ENCODE measurements at places on chromosomes 7 and 10.

GRCh38 chr7:6323967-6324701, 51.7 kb upstream of the CYTH3 start:
- DNase-seq: no peak

- no peak for DNase-seq
Observed at GRCh38 chr10:70695241-70696030, 23.1 kb downstream of the ADAMTS14 start.

DNA sequence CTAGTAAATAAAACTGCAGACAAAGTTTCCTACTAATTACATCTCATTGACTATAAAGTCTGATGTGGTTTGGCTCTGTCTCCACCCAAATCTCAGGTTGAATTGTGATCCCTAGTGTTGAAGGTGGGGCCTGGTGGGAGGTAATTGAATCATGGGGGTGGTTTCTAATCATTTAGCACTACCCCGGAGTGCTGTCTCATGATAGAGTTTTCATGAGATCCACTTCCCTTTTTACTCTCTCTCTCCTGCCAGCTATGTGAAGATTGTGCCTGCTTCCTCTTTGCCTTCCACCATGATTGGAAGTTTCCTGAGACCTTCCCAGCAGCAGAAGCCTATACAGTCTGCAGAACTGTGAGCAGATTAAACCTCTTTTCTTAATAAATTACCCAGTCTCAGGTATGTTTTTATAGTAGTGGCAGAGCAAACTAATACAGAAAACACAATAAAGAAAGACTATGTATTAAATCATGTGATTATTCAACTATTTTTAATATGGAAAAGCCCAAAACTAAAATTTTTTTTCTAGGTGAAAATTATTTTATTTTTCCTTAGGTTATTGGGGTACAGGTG, 232.1 kb downstream of the FZD1 start:
- no peak for DNase-seq

DNA sequence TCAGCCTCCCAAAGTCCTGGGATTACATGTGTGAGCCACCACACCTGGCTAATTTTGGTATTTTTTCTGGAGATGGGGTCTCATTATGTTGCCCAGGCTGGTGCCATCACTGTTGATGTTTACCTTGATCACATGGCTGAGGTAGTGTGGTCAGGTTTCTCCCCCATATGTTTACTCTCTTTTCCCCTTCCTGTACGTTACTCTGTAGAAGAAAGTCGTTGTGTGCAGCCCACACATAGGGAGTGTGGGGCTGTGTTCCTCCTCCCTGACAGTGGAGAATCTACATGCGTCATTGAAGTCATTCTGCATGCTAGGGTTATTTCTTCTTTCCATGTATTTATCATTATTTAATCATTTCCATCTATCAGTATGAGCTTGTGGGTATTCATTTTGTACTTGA, 16.3 kb upstream of the ORAI2 start:
- DNase-seq: no peak

DNA sequence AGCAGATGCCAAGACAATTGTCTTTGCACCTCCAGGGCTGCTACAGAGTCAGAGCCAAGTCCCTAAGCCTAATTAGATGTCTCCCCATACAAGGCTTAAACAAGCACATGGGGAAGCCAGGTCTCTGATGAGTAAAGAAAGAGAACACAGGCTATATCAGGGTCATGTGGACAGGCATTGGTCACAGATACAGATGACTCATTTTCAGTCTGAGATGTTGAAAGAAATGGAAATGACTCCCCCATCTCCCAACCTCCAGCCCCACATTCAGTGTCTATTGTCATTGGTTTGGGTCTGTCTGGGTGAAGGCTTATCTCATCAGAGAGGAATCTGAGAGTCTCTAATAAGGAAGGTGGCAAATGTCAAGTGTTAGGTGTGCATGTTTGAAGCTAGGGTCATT, 290.1 kb upstream of the KIAA1217 start:
- no peak for DNase-seq

GRCh38 chr10:43796781-43797180, 148.1 kb upstream of the ZNF32 start:
- no peak for DNase-seq

- no peak for DNase-seq
Observed at GRCh38 chr7:111855161-111855841, 293.0 kb upstream of the IMMP2L start.

GRCh38 chr7:151139071-151139790, 28.3 kb downstream of the GBX1 start:
- DNase-seq: no peak

DNA sequence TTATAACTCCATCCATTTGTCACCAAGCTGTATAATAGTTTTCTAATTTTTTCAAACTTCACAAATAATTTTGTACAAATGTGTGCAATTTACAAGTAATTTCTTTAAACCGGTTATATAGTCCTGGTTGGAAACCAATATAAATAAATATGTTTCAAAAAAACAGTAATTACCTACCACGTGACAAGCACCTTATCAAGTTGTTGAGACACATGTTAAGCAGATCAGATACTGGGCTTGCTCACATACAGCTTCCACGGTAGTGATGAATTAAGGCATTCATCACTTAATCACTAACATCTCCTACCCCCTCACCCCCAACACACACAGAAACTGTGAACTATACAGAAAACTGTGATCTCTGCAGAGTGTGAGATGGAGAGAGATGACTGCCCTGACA, 630.0 kb upstream of the MBL2 start:
- no peak for DNase-seq

DNA sequence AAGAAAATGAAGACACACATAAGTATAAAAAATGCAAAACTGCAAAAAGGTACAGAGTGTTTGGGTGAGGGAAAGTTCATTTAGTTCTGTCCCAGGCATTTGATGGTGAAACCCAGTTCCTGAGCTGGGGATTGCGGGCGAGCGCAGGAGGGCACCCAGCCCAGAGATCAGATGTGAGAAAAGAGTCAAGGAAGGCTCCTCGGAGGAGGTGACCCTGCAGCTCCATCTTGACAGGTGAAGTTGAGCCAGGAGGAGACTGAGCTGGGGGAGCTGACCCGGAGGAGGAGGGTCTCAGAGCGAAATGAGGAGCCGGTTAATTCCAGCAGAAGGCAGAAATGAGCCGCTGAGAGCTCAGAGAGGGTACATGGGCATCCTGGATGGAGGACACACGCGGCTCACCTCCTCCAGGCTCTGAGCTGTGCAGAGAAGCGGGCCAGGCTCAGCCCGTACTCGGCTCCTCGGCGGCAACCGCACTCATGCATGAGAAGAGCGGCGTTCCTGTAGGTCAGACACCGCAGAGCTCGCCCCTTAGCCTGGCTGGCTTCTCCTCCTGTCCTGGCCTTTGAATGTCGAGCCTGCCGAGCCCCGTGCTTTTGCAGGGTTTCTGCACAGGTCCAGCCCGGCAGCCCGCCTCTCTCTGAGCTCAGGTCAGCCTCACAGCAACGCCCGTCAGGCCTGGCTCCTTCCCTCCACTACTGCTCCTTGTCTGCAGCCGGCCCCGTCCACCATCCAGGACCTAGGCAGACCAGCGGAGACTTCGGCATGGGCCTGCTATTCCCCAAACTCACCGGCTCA, 9.5 kb upstream of the RAMP3 start:
- no peak for DNase-seq

DNA sequence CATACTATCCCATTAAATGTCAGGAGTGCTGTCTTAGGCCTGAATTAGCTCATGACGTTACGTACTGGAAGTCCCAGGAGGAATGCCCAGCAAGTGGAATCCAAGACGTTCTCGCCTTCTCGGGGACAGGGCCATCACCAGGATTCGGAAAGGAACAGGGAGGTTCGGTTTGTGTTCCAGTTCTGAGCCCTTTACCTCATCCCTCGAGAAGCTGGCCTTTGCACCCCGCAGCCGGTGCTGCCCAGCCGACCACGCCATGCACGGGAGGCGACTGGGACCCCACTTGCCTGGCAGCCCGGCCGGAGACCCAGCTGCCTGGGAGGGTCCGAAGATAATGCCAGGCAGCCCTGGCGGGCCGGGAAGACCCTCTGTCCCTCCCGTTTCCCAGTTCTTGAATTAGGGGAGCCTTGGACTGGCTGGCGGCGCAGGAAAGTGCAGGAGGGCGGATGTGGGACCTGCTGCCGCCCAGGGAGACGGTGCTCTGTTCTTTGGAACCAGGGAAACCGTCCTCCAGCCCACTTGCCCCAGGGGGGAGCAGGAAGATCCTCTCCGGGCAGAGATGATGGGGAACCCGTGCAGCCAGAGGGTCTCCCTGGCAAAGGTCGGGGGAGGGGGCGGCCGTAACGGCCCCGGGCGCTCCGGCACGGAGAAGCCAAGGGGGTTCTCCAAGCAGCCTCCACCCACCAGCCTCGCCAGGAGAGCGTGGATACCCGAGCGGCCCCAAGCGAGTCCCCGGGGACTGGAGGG, 671 bp upstream of the CHST3 start:
- DNase-seq: no peak

GRCh38 chr10:48574817-48575380, 30.0 kb downstream of the ARHGAP22 start:
- DNase-seq: no peak

DNA sequence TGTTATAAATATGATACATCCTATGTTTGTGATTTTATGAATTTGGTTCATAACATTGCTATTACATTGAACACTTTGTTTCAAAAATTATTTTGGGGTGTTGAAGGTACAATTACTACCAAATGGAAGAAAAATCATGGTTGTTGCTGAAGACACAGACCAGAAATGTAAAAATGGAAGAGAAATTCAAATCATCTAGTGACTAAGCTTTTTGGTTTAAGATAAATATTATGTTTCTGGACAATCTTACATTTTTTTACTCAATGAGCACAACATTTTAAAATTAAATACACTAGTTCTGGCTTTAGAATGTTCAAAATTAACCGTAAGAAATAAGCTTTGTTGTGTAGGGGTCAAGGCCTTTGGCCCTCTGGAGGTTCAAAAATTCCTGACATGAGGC, 82.7 kb downstream of the GNAT3 start:
- DNase-seq: no peak

DNA sequence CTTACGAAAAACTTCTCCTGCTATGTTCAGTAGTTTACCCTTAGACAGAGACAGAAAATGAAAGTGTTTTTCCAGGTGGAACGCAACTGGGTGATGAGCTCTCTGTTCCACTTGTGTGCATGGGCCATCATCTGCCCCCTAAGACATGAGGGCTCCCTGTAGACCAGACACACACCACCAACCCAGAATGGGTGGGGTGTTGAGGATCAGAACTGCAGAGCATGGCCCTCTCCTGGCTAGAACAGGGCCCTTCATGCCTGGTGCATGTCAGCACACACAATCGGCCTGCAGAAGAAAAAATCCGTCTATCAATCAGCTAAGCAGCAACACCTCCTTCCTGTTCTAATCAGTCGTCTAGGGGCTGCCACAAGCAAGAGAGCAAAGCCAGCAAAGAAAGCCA, 186.2 kb upstream of the INHBA start:
- DNase-seq: no peak

- DNase-seq: no peak
Observed at GRCh38 chr7:26279405-26279804, 12.3 kb upstream of the SNX10 start.

DNA sequence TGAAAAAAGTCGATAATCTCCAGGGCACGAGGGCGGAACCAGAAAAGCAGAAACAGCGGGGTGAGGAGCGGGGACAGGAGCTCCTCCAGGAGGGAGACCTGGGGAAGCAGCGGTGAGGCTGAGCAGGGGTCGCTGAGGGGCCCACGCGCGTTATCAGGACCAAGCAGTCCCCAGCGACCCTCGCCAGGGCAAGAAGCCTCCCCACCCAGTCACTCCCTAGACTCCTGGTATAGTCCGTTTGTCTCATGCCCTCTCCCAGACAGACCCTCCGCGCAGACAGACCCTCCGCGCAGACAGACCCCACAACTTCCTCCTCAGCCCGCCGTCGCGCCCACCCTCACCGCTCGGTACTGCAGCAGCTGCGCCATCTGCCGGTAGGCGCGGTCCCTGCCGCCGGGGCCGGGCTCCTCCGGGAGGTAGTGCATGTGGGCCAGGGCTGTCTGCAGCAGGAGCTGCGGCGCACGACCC, 6.3 kb downstream of the ATG9B start:
- DNase-seq: peak; percentile 79

GRCh38 chr7:143901332-143901667, 676 bp downstream of the TCAF1 start:
- no peak for DNase-seq

GRCh38 chr7:79337717-79338116, 115.8 kb downstream of the MAGI2 start:
- DNase-seq: no peak

DNA sequence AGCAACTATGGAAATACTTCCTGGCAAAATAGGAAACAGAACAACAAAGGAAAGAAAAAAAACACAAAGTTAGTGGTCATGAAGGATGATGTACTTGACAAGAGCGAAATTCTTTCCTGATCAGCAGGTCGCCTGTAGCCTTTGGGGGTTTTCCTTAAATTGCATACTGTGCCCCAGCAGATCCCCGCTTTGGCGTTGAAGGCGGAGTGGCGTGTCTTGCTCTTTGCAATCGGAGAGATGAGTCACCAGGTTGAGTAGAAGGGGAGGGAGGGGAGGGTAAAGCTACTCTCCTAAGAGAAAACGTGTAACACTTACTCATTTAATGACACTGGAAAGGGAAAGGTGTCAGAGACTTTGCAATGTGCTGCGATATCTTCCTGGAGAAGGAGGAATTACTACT, 587.2 kb downstream of the SORCS1 start:
- DNase-seq: no peak

DNA sequence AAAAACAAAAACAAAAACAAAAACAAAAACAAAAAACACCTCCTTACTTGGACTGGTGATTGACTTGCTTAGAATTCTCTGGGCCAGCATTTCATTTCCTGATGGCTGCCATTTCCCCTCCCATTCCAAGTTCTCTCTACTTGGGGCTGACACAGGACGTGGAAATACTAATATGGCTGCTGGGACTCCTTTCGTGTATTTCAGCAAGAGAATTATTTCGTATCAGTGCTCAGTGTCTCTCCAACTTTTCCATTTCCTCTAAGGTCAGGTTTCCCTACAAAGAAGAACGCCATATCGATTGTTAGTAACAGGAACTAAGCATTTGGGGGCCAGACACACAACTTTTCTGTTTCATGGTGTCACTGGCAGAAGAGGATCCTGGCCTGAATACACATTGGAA, 22.5 kb upstream of the VAX1 start:
- no peak for DNase-seq

DNA sequence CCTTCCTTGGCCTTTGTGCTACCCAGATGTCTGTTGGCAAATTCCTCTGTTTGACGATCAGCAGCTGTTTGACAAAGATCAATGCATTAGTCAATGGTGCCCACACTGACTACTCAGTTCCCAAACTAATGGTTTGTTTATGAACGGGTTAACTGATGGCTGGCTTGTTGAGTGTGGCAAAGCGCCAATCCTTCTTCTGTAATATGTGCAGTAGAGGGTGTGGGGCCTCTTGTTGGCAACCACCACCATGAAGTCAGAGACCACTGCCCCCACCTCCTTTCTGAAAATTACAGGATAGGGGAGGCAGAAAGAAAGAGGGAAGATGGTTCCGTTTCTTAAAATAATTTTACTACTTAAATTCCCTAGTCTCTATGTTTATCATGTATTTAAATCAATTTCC, 2.6 kb upstream of the PLCE1 start:
- DNase-seq: no peak

DNA sequence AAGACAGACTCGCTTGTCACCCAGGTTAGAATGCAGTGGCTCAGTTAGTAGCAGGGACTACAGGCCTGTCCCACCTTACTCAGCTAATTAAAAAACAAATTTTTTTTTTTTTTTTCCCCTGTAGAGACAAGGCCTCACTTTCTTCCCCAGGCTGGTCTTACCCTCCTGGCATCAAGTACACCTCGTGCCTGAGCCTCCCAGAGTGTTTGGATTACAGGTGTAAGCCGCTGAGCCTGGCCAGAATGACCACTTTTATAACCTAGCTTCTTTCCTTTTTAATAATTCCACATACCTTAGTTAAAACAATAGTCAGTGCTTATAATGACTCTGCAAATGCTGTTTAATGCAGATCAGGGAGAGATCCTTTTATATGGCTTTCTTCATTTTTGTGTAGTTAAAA, 31.3 kb downstream of the RSBN1L start:
- DNase-seq: no peak
